ENCODE measurements at places on chromosomes 11 and 22.
A peak's percentile ranks its signal among the peaks of the same experiment; 100 is the strongest.

- no peak for DNase-seq
These were observed 39.8 kb downstream of the SYN3 start for GRCh38 chr22:33018232-33018864.

- DNase-seq = no peak
These were observed 34.2 kb upstream of the EHF start for GRCh38 chr11:34586488-34587281.

DNA sequence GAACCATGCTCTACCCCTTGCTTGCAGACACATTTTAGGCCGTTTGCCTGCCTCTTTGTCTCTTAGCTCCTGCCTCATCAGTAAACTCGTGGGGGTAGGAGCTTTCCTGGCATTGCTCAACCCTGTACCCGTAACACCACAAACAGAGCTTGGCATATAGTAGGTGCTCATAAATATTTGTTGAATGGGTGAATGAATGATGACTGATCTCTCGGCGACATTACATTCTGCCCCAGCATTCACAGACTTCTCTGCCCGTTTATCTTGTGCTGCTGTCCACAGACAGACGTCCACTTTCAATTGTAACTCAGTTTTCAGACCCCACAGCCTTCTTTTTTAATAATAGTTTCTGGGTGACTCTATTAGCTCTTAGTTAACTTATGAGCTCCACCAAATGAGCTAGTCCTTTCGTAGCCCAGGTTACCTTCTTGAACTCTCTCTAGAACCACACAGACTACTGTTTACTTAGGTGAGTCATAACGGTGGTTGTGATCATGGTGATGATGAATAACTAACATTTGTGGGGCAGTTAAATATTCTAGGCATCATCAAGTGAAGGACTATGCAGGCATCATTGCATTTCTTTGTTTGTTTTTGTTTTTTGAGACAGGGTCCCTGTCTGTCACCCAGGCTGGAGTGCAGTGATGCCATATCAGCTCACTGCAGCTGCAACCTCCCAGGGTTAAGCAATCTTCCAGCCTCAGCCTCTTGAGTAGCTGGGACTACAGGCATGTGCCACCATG lies 188.4 kb downstream of the ADAMTS15 start:
- DNase-seq = no peak

GRCh38 chr11:46393759-46394158 lies 2.2 kb upstream of the CHRM4 start:
- DNase-seq = no peak

- no peak for DNase-seq
These were observed 31.5 kb upstream of the SYT8 start for GRCh38 chr11:1803246-1803645.

- DNase-seq = no peak
These were observed at the start of gene SHISAL1 for GRCh38 chr22:44312766-44313165. Gene SHISAL1 (minus strand): TSS chr22:44312951. CDS start chr22:44300945, 12,006 bp downstream.

- DNase-seq = no peak
These were observed 611.8 kb downstream of the BRD1 start for GRCh38 chr22:49215840-49216239.

DNA sequence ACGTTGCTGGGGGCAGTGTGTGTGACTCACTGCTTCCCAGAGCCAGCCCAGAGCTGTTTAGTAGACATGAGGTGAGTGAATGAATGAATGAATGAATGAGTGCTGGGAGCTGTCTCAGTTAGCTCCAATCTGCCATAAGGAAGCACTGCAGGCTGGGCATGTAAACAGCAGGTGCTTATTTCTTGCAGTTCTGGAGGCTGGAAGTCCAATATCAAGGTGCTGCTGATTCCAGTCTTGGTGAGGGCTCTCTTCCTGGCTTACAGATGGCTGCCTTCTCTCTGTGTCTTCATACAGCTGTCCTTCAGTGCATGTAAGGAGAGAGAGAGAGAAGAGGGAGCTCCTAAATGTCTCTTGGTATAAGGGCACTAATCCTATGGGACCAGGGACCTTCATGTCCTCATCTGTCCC lies 4.1 kb downstream of the C11orf21 start:
- DNase-seq = no peak

GRCh38 chr22:41360126-41360525 lies 21.6 kb upstream of the TEF start:
- DNase-seq = no peak

GRCh38 chr11:123474994-123475393 lies 44.9 kb downstream of the GRAMD1B start:
- no peak for DNase-seq

DNA sequence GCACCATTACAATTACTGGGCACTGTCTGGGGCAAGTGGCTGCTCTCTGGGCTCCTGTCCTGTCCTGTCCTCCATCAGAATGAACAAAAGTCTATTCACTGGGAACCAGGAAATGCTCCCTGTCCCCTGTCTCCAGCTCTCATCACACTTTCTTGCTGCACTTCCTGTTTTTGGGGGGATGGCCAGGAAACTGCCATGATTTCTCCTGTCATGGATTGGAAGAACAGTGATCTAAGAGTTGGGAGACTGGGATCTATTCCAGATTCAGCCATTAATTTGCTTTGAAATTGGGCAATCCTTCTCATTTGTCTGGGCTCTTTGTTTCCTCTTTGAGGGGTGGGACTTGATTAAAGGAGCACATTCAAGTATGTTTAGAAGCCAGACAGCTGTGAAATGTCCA lies 61.4 kb upstream of the KIRREL3 start:
- DNase-seq = no peak

DNA sequence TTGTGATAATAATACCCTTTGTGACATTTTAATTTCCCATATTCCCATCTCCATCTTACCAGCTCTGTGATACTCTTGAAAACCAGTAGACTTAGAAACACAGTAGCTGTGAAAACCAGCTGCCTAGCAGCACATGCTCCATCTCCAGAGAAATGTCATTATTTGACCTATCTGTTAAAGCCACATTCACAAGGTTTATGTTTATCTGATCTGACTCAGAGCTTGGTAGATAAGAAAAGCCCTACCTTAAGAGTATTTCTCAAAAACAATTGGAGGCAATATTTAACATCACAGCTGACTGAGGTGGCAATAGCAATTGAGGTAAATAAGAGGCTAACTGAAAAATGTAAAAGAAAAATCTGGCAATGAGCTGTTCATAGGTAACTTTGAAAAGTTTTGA lies 8.1 kb upstream of the ANO3 start:
- no peak for DNase-seq

- DNase-seq = no peak
These were observed 12.5 kb downstream of the ADAMTS8 start for GRCh38 chr11:130415731-130416529.

- DNase-seq = peak; percentile 100
These were observed 838 bp downstream of the FKBP2 start for GRCh38 chr11:64241491-64242374.

DNA sequence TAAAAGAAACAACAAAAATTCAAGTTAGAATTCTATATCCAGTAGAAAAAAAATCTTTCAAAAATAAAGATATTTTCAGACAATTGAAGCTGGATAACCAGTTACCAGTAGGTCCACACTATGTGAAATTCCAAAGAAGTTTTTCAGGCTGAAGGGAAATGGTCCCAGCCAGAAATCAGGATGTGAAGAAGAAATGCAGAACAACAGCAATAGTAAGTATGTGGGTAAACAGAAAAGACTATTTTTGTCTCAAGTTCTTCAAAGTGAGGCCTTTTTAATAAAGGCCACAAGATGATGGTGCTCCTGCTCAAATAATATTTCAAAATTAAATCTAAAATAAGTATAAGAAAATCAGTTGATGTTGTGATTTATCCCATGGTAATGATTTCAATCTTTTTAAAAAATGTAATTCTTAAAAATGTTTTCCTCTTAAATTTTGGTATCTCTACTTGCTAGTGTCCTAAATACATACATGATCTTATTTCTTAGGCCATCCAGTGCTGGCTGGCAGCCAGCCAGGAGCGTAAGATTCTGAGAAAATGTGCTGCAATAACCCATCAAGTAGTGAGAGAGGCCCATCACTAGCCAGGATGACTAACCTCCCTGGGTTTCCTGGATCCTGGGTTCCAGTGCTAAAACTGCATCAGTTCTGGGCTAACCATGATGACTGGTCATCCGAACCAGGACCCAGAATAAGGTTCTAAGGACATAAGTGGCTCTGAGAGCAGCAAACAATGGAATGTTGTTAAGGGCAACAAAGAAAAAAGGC lies 15.6 kb upstream of the UCP3 start:
- DNase-seq = no peak

DNA sequence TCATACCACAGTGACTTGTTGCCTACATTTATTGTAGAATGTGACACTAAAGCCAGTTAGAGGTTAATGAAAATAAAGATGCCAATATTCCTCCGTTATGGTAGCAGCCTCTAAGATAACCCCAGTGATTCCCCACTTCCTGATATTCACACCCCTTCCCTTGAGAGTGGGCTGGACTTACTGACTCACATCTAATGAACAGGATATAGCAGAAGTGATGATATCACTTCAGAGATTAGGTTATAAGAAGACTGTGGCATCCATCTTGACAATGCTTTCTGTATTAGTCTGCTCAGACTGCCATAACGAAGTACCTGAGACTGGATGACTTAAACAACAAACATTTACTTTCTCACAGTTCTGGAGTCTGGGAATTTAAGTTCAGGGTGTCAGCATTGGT lies 149.6 kb upstream of the MTNR1B start:
- DNase-seq = no peak

GRCh38 chr11:12863605-12864121 lies 145.5 kb upstream of the RASSF10 start:
- DNase-seq = no peak

- DNase-seq = no peak
These were observed 207.0 kb downstream of the TBC1D22A start for GRCh38 chr22:46969491-46969890.

DNA sequence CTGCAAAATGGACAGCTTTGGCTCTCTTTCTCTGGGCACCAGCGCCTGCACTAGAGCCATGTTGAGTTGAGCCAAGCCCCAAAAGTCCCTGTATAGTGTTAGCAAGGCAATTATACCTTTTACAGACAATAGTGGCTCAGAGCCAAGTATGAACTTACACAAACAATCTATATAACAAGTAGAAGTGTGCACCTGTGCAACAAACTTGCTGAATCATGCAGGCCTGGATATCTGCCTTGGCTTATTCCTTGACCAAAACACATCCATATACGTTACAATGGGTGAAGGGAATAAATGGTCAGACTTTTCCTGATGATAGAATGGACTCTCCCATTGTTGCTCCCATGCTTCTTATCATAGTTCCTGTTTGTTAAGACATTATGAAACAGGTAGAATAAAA lies 3.8 kb upstream of the OR52I2 start:
- no peak for DNase-seq

DNA sequence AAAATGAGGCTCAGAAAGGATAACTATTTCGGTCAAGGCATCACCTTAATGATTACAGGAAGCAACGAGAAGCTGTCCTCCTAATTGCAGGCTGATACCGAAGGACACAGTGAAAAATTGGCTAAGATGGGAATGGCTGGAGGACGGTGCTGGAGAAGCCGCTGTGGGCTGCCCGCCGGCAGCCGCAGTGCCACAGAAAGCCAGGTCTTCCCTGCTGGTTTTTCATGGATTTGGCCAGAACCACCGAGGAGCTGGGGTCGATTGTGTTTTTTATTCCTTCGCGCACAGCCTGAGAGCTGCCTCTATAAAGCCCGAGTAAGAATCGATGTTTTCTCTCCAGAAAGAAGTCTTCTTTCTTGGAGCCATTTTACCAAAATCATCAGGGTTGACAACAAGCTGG lies 1484.2 kb downstream of the BRD1 start:
- DNase-seq = no peak

GRCh38 chr11:33980897-33981296 lies 70.6 kb upstream of the CAPRIN1 start:
- no peak for DNase-seq

DNA sequence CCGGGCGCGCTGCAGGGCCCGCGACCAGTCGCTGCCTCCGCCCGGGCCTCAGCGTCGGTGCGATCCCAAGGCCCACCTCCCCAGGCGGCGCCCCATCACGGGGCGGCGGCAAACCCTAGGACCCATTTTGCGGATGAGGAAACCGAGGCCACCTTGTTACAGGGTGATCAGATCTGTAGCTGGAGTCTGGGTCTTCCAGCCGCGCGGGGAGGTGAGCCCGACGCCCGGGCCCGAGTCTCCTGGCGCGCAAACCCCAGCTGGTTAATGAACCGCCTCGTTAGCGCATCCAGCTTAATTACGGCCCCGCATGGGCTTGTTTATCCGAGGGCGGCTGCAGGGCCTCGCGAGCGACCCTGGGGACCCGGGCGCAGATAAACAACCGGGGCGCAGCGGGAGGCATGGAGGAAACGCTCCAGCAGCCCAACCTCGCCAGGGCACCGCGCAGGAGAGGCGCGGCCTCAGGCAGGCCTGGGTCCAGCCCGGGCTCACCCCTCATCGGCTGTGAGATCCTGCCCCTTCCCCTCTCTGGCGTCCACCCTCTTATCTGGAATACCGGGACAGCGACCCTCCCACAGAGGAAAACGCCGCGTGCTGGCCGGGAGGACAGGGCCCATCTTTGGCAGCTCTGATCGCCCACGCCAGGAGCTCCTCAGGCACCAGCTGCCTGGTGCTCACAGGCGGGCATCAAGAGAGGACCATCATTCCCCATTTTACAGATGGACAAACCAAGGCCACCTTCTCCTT lies 14.7 kb downstream of the OTUB1 start:
- DNase-seq = no peak

GRCh38 chr22:36916034-36916433 lies 2.6 kb downstream of the CSF2RB start:
- DNase-seq = no peak

DNA sequence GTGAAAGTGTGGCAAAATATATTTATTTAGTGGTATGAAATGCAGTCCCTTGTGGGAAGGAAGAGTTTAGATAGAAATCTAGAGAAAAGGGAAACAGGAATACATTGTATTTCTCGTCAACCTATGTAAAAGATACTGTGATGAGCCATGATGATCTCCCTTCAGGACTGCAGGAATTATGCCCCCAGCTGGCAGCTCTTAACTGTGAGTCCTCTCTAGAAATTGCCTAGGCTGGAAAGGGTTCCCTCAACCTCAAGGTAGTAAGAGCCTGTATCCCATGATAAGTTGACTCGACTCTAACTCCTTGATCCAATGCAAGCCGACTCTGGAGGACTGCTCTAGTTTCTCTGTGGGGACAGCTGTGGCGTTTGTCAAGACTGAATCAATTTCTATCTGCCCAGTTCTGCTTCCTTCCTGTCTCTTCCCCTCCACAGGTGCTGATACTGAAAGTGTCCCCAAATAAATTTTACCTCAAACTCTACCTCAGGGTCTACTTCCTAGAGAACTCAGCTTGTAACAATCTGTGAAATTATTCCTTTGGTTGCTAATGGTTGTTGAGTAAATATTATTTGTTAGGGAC lies 897.3 kb downstream of the METTL15 start:
- DNase-seq = no peak

- no peak for DNase-seq
These were observed 7.9 kb upstream of the CTSC start for GRCh38 chr11:88345408-88345807.

DNA sequence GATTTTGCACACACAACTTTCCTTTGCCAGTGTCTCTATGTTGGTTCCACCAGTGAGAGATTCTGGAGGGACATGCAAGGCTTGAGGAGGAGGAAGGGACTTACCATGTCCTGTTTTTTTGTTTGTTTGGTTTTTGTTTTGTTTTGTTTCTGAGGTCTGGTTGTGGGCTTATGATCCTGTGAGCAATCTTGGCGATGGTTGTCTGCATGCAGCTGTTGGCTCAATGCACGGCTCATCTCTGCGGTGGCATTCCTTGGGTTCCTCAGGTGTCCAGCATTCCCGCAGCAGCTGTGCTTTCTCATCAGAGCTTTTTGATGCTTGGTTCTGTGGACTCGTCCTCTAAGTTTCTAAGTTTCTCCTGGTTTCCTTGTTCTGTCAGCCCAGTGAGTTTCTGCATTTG lies 4.8 kb upstream of the NNMT start:
- no peak for DNase-seq

GRCh38 chr22:19523240-19524169 lies 705 bp downstream of the CLDN5 start:
- no peak for DNase-seq

All from stimulated activated CD8-positive, alpha-beta memory T cell treated with anti-CD3 and anti-CD28 coated beads, Interleukin-4, amount 100 ng/mL, for 4 hours (primary cell).